A549 treated with CORT108297 at 1 μM for 4 hours (cell line): ENCODE measurements at places on chromosomes 13 and 19. TPM values are rescaled to one million over a fixed set of nuclear protein-coding genes. Genes with fewer than 3 reads are reported as not detected.

Gene VSTM1
- 0.36 to 0.93 TPM (median 0.50 TPM) in 5 replicates for total RNA-seq

Gene BEST2
- 0.24 to 0.35 TPM (median 0.28 TPM) in 4 of 5 replicates, not detected in the other for total RNA-seq

Gene SIAH3
- not detected in 5 replicates for total RNA-seq

Gene CGB1
- 0.13 to 1.3 TPM (median 0.20 TPM) in 3 of 5 replicates, not detected in the others for total RNA-seq

Gene SIPA1L3
- total RNA-seq, result 34.4 to 44.5 TPM (median 39.8 TPM) in 5 replicates

Gene CABP5
- total RNA-seq, result not detected in 5 replicates

Gene GET3
- total RNA-seq, result 67.6 to 102 TPM (median 95.8 TPM) in 5 replicates

Gene ACER1
- total RNA-seq, result not detected in 5 replicates

Gene C3
- total RNA-seq, result 39.1 to 46.1 TPM (median 43.1 TPM) in 5 replicates

Gene MYO9B
- 30.1 to 37.4 TPM (median 33.9 TPM) in 5 replicates for total RNA-seq

Gene CGB8
- total RNA-seq, result 2.9 to 5.0 TPM (median 4.8 TPM) in 5 replicates

Gene LRP3
- 31.2 to 61.7 TPM (median 59.4 TPM) in 5 replicates for total RNA-seq

Gene ZNF675
- 2.5 to 3.8 TPM (median 3.1 TPM) in 5 replicates for total RNA-seq

Gene SPTBN4
- 0.67 to 1.1 TPM (median 0.69 TPM) in 5 replicates for total RNA-seq
